ENCODE measurements at places on chromosomes 7 and 10.

DNA sequence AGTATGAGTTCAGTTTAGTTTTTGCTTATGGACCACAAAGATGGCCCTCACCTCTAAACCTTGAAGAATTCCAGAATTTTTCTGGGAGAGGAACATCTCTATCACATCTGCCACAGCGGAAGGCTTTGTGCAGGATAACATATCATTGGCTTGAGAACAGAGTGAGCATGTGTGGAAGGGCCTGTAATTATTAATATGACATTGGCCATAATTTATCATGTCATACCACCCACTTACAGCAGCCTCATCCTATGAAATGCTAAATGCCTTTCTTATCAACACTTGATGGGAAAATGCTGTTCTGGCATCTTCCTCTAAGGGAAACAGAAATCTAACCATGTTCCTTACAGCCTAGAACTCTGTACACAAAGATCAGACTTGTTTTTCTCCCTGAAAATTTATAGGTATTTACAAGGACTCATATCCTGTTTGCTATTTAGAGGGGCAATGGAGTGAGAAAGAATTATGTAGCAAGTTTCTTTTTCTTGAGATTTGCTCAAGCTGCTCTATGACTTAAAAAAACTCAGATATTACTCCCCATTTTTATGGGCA lies 817.3 kb downstream of the LRMDA start:
- ATAC-seq = no peak

DNA sequence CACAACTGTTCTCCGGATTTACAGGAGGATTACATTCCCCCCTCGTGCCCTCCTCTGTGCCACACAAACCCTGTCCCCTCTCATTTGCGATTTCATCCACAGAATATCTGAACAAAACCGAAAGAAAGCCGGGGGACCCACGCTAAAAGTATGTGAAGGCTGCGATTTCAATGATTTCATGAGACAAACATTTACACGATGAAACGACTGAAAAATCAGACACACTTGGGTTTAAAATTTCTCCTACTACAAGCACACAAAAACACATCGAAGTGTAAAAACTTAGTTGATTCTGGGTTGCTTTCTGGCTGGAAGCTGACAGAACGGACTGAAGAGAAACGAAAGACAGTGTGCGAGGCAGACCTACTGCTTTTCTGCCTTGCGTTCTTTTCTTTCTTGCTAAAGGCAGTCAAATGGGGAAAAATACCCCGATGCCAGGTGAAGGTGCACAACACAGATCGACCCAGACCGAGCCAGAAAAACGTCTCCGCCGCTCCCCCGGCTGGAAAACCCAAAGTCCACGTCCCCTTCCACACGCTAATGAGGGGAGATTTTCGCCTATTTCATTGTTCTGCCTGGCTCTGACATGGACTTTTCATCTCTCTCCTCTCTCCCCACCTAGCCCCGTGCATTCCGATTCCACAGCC lies 1.2 kb downstream of the HIPK2 start:
- ATAC-seq = peak; percentile 19

GRCh38 chr7:88866265-88866863 lies 70.8 kb upstream of the TEX47 start:
- no peak for ATAC-seq

DNA sequence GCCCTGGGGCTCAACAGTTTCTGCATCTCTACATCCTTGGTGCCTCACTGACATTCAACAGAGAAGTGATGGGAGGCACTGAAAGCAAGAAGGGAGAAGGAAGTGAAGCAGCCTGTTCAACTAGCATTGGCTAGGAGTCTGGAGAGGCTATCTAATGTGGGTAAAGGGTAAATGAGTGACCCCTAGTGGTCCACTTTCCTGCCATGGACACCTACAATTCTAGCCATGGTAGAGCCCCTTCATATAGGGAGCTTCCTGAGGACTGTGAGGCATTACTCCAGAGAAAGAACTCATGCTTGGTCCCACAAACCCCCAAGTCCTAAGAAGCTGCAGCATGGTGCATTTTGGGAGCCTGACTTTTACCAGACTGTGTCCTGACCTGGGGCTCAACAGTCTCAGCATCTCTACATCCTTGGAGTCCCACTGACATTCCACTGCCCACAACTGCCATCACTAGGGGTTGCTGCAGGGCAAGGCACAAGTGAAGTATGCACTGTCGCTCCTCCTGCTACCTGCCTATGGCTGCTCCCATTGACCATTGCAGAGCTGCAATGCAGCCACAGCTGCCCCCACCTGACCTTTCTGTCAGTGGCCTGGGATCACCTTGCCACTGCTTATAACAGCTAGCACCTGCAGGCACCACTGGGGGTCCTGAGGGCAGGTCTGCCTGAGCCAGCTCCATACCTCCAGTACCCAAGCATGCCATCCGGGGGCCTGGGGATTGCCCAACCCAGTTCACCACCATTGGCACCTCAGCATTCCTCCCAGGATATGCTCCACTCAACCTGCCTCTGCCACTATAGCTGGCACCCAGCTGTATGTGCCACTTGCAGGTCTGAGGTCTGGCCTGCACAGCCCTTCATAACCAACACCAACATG lies 44.1 kb upstream of the CDK6 start:
- ATAC-seq = no peak

GRCh38 chr10:89651205-89651915 lies 6.3 kb upstream of the PANK1 start:
- no peak for ATAC-seq

DNA sequence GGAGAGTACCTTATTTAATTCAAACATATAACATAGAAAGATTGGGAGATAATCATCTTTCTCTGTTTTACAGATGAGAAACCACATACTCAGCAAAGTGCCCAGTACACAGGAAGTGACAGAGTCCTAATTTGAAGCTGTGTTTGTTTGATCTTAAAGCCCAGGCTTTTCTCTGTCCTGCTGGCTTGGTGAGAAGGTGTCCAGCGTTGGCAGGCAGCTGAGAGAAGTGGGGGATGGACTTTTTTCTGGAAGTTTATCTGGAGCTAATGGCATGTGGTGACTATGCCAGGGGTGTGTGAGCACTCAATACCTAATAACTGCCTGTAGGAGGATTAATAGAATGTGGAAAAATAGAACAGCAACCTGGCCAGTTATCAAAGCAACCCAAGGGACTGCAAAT lies 60.8 kb downstream of the NPSR1 start:
- no peak for ATAC-seq

DNA sequence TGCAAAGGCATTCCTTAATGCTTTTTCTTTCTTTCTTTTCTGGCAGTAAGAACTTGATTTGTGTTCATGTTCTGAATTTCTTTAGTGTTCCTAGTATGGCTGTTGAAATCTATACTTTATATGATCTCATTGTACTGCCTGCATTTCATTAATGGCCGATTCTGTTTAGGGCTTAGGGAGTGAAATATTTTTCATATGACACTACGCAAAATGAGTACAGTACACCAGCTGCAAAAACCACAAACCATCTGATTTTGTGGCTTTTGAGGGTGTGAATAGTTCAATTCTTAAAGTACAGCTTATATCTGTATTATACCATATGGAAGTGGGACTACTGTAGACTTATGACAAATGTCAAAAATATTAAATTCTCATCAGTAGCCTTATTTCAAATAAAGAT lies 69.1 kb upstream of the FOXP2 start:
- ATAC-seq = no peak

DNA sequence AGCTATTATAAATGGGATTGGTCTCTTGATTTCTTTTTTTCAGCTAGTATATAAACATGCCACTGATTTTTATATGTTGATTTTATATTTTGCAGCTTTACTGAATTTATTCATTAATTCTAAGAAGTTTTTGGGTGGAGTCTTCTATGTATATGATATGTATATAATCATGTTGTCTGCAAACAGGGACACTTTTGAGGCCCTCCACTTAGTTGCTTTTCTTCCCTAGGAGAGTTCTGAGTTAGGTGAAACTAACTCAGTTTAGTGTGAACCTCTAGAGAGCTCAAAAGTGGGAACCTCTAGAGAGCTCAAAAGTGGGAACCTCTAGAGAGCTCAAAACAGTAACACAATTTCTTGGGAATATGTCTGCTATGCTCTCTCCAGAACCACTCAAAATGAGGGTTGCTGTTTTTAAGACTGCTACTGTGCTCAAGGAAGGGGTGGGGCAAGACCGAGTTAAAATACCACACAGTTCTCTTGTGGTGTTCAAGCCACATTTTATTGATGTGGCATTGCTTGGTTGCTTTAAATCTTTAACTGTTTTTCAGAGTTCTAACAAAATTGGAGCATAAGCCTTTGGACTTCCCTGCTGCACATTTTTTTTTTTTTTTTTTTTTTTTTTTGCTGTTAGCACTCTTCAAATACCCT lies 13.2 kb downstream of the CCDC7 start:
- ATAC-seq = no peak

GRCh38 chr10:23088609-23089008 lies 6.8 kb upstream of the MSRB2 start:
- no peak for ATAC-seq

DNA sequence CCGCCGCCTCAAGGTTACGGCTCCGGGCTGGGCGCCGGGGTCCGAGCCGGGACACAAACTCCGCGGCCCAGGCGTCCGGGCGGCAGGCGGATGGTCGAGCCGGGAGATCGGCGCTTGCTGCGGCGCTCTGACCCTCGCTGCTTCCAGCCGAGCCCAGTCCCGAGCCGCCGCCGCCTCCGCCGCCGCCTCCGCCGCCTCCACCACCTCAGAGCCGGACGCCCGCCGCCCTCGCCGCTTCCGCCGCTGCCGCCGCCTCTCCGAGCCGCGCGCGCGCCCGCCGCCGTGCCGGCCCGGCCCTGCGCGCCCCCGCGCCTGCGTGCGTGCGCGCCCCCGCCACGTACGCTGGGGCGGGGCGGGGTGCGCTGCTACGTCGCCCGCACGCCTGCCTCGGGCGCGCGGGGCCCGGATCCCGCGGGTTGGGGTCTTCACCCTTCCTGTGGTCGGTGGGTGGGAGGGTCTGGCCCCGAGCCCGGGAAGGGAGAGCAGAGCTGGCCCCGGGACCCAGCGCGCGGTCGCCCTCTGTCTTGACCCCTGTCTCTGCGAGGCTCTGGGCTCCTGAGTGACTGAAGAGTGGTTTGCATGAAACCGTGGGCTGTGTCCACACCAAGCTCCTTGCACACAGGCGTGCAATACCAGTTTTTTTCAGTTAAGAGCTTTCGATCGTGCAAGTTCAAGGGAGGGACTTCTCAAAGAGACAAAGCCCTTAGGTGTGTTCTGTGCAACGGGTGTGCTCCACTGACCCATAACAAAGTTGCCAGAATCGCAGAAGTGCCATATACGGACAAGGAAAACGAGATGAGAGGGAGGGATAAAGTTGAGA lies at the start of gene SMURF1:
Gene SMURF1, minus strand, starts transcription at position 256 of the 820 bp plus-strand sequence. CDS start 328 bp downstream, outside the sequence.
- peak; percentile 61 for ATAC-seq

DNA sequence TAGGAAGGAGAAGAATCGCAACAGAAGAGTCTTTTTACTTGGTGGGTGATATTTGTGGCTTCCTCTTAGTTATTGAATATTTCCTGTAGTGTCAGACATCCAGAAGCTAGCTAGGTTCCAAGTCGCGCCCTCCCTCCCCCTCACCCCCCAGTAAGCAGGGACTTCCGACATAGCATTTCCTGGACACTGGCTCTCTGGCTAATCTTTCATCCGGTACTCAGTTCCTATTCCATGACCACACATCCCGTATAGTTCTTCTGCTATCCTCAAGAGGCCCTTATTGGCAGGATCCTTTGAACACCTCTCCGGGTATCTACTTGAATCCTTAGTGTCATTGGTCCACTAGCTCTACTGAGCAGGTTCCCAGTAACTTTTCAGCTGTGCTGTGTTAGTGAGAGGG lies 167.8 kb downstream of the HDAC9 start:
- ATAC-seq = no peak

DNA sequence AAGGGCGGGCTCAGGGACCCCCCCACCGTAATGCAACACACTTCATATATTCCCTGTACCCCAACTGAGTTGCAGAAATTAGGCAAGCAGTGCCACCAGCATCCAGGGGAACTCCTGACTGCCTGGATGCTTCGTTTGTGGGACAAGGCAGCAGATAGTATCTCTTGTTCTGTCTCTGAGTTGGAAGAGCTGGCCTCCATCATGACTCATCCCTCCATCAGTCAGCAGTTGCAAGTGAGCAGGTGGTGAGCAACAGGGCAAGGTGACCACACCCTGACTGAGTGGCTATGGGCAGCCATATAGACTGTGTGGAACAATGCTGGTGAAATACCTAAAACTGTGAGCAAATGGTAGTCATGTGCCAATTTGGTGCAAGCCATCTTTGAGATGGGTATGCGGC lies 22.8 kb upstream of the ADAMTS14 start:
- peak; percentile 80 for ATAC-seq

- no peak for ATAC-seq
These were observed 13.4 kb downstream of the SSC4D start for GRCh38 chr7:76395965-76396726.

DNA sequence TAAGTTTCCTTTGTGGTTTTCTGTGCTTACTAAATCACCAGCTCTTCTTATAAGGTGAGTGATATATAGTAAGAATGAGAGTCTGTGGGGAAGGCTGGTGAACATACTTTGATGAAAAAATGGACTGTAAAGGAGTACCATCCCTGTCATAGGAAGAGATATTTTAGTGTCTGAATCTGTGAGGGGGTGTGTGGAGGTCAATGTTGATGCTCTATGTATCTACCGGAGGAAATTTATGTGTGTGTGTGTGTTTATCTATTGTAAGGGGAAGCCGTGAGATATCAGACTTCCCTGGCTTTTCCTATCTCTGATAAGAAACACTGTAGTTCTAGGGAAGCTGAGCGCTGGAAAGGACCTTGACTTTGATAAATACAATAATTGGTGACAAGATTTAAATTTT lies 179.0 kb downstream of the PCDH15 start:
- peak; percentile 74 for ATAC-seq

DNA sequence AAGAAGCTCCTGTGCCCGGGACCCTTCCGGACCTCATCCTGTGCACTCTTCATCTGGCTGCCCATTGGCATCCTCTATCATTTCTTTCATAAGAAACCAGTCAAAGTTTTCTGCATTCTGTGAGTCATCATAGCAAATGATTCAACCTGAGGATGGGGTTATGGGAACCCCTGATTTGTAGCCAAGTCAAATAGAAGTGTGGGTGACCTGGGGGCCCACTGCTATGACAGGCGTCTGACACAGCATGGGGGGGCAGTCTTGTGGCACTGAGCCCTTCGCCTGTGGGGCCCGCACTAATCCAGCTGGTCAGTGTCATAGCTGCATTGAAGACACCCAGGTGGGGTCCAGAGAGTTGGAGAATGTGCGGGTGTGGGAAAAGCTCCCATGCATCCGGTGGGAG lies 230.4 kb downstream of the USP6NL start:
- no peak for ATAC-seq

GRCh38 chr10:78028438-78029268 lies 662 bp downstream of the POLR3A start:
- peak; percentile 8 for ATAC-seq

DNA sequence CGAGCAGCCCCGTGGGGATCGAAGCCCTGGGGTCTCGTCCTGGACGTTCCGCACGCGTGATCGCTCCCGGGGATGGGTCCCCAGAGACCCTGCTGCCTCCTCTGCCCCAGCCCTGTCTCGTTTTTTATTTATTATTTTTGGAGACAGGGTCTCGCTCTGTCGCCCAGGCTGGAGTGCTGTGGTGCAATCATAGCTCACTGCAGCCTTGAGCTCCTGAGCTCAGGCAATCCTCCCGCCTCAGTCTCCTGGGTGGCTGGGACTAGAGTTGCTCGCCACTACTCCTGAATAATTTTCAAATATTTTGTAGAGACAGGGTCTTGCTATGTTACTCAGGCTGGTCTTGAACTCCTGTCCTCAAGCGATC lies 319 bp upstream of the STX1A start:
- ATAC-seq = peak; percentile 39
